ENCODE measurements at places on chromosomes 7 and 10.

DNA sequence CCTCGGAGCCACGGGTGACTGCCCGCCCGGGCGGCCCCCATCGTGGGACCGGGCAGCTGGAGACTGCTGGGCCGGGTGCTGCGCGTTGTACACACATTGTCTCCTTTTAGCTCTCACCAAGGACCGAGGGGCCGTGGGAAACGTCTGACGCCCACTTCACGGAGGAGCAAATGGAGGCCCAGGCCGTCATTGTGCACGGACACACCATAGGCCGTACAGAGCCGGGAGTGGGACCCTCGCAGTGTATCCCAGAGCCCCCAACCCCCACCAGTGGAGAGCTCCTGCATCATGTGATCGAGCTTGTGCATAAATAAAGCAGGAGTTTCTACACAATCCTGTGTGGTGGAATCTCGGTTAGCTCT is 722 bp downstream of the DENND10 start:
- DNase-seq = no peak

DNA sequence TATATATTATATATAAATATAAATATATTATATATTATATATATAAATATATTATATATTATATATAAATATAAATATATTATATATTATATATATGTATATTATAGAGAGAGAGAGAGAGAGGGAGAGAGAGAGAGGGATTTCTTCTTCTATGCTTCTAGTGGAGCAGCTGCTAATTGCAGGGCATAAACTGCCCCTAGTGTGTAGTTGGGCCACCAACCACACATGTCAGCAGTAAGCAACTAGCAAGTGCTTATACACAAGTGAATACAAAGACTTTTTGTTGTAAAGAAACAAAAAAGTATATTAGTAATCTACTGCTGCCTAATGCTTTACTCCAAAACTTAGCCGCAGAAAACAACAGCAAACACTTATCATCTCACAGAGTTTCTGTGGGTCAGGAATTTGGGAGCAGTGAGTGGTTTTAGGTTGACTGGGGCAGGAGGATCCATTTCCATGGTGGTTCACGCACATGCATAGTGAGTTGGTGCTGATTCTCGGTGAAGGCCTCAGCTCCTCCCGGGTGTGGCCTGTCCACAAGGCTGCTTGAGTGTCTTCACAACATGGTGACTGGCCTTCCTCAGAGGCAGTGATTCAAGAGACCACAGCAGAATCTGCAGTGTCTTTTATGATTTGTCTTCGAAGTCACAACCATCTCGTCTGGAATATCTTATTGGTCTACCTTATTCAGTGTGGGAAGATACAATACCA is 25.5 kb upstream of the BAG3 start:
- no peak for DNase-seq

- no peak for DNase-seq
Observed at GRCh38 chr7:27804139-27804538, 64.2 kb downstream of the TAX1BP1 start.

DNA sequence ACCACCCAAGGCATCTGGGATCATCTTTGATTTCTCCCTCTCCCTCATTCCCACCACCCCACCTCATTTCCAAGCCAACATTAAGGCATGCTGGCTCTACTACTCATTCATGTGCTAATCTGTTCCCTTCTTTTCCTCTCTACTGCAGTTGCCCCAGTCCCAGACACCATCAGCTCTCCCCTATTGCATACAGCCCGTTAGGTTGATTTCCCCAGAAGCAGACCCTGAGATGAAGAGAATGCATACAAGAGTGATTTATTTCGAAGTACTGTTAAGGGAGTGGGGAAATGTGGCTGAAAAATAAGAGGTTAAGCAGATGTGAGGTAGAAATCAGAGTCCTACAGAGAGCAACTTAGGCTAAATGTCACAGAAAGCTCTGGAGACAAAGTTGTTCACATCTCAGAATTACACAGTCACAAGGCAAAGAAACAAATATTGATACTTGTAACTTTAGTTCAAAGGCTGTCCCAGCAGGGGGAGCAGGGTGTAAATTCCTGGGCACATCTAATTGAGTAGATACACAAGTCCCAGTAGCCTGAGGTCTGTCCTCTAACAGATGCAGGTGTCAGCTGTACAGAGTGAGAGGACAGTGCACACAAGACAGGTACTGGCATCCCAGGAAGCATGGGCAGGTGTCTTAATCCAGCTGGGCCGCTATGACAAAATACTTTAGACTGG is 20.9 kb downstream of the AKR1D1 start:
- DNase-seq = peak; percentile 10

DNA sequence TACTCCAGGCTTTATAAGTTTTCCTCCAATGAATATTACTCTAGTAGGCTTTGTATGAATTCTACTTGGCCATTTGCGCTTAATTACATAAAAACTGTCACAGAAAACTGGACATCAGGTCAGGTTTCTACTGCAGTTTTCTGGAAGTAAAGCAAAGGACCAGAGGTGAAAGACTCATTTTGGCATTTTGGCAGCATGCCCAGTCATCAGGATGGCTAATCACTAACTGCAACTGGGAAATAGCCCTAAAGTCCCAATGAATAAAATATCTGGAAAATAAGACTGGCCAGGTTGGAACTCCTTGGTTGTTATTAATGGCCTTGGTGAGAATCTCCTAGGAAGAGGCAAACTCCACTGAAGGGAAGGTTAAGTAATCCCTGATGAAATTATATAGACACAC is 75.5 kb downstream of the COPG2 start:
- DNase-seq = no peak

DNA sequence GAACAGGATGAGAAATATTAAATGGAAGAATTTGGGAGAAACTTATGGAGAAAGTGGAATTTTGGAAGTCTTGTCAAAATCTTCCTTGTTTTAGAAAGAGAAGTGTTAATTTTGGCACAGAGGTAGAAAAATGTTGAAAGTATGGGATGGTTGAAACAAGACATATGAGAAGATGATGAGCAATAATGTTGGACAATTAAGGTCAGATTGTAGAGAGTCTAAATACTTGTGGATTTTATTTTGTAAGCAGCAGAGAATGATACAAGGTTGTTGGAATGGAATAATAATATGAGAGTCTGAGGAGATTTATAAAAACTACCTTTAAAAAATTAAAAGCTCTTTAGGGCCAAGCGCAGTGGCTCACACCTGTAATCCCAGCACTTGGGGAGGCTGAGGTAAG is 34.6 kb downstream of the PHTF2 start:
- DNase-seq = no peak

GRCh38 chr7:116271963-116272886 is 61.9 kb downstream of the TES start:
- DNase-seq = peak; percentile 53

DNA sequence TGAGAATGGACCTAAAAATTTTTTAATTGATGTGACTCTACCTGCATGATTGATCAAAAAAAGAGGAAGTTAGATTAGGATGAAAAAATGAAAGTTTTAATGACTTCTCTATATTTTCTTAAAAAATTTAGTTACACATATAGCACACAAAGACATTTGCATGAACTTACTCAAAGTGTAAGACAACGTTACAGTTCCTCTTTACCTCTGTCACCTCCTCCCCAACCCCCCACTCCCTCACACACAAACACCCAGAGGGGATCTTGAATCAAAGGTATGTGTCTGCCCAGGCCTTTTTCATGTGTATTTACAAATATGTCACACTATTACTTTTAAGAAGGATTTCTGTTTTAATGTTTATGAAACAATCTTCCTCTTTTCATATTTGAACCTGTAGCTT is 20.6 kb upstream of the CDCA7L start:
- no peak for DNase-seq

- DNase-seq = no peak
Observed at GRCh38 chr7:4070214-4070613, 611.9 kb upstream of the FOXK1 start.

DNA sequence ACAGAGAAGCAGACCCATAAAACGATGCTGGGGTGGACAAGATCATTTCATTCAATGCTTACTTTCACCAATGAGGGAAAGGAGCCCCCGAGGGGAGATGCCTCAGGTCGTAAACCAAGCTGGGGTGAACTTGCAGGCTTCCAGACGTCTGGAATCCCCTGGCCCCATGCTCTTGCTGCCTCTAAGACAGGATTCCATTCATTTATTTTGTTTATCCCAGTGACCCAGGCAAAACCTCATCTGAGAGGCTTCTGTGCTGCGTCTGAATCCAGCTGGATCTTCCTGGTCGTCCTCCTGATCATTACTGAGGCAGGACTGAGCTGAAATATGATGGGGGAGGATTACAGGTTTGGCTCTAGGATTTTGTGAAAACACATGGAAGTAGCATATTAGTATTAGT is 182.9 kb downstream of the MYOF start:
- no peak for DNase-seq

- DNase-seq = peak; percentile 33
Observed at GRCh38 chr10:24707445-24707844, 16.2 kb downstream of the ARHGAP21 start.

- no peak for DNase-seq
Observed at GRCh38 chr7:157854066-157854891, 517.5 kb downstream of the DNAJB6 start.

- no peak for DNase-seq
Observed at GRCh38 chr7:151420144-151420543, 10.3 kb upstream of the WDR86 start.

DNA sequence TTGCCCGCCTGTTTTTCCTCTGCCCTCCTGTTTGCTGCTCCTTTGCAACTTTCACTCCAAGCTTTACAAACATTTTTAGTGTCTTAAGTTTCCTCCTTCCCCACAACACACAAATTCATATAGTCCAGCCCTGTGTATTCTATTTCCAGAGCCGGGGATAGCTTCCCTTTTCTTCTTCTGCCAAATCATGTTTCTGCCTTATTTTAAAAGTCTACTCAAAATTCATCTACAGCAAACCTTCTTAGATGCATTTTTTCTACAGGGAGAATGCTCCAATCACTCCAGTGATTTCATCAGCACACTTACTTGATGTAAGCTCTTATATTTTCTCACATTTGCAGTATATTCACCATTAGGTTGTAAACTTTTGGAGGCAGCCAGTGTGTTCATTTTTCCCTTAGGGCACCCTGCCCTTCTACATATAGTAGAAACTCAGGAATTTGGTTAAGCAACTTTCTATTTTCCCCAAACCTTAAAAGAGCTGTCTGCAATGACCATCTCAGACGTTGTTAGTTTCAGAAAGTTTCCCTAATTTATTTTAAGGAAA is 12.4 kb upstream of the ACTA2 start:
- no peak for DNase-seq

DNA sequence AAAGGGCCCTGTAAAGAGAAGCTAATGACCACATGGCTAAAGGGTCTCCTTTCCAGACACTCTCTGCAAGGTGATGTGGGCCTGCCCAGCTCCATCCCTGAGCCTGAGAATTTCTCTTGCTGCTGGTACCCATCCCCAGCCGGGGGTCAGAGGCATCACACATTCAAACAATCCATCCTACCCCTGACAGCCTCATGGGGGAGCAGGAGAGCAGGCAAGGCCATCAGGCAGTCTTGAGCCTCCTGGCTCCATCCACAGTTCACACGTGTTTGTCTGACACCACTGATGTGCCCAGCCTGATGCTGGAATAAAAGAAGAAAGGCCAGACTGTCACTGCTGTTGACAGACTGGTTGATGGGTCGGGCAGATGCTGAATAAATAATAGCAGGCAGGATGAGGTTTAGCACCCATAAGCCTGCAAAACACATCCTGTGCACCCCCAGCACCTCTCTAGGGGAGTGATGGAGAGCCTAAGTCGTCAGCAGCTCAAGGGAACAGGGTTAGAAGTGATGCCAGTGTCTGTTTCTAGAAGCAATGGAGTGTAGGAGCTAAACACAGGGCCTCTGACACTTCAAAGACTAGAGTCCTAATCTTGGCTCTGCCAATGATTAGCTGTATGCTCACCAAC is 43.5 kb downstream of the TLL2 start:
- DNase-seq = peak; percentile 31

- no peak for DNase-seq
Observed at GRCh38 chr10:129438024-129438423, 29.0 kb upstream of the MGMT start.

GRCh38 chr10:96297486-96297885 is 6.7 kb upstream of the DNTT start:
- DNase-seq = no peak

DNA sequence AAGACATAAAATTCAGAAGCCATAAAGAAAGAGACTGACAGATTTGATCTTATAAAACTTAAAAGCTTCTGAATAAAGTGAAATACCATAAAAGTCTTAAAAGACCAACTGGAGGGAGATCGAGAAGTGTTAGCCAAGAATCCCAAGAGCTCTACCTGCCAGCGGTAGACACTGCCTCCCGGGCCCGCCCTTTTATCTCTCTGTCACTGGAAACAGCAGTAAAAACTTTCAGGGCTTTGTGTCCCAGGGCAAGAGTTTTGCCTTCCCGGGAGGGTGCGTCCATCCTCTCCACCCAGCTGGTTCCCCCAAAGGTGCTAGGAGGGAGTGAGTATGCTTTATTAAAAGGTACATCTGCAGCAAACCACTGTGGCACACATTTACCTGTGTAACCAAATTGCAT is 5.8 kb downstream of the PLA2G12B start:
- no peak for DNase-seq

GRCh38 chr10:69088471-69088769 is 517 bp downstream of the SRGN start:
- no peak for DNase-seq

- no peak for DNase-seq
Observed at GRCh38 chr7:95796617-95797016, 24.3 kb downstream of the DYNC1I1 start.

- no peak for DNase-seq
Observed at GRCh38 chr10:124008187-124008586, 85.2 kb downstream of the CHST15 start.

DNA sequence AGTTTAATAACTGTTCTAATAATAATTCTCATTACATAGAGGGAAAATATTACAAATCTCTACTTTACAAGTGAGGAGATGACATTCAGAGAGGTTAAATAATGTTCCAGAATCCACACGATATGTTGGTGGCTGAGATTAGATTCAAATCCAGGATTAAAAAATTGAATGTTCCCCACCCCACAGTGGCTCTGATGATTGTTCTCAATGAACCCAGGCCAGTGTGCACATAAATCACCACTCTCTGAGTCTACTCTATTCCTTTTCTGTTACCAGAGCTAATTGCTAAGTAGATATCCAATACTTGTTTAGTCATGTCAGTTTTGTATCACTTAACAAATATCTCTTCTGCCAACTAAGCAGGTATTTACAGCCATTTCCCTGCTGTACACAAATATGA is 281.0 kb downstream of the ABCA13 start:
- DNase-seq = no peak

DNA sequence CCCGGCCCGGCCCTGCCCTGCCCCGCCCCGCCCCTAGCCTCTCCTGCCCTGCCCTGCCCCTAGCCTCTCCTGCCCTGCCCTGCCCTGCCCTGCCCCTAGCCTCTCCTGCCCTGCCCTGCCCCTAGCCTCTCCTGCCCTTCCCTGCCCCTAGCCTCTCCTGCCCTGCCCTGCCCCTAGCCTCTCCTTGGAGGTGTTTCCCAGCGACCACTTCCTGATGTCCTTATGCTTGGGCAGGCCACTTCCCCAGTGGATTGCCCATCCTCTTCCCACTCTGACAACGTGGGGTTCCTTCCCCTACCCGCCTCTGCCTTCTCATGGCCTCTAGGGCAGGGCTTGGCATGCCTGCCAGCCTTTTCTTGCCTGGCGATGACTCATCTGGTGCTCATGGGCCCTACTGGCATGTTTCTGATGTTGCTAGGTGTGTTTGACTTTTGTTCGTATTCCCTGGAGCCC is 21.2 kb downstream of the PRXL2A start:
- DNase-seq = peak; percentile 9

GRCh38 chr7:79452495-79453265 is 787 bp downstream of the MAGI2 start:
- DNase-seq = no peak

GRCh38 chr10:22733992-22734391 is 19.6 kb upstream of the PIP4K2A start:
- no peak for DNase-seq
